ENCODE measurements at places on chromosomes 5 and 9.

DNA sequence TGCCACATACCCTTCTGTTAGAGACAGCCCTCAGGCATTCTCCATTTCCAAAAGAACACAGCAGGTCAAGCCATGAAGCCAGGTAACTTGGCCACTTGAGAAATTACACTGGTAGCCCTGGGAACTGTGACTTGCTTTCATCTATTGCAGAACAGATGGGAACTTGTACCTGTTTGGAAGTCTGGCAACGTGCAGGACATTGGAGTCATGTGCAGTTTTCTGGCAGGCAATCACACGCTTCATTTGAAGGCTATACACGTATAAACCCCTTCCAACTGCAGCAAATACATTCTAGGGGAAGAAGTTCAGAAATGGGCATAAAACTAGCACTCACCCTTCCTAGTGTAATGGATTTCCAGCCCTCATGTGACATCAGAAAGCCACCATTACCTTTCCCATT is 54.0 kb downstream of the WDR41 start:
- DNase-seq: no peak

DNA sequence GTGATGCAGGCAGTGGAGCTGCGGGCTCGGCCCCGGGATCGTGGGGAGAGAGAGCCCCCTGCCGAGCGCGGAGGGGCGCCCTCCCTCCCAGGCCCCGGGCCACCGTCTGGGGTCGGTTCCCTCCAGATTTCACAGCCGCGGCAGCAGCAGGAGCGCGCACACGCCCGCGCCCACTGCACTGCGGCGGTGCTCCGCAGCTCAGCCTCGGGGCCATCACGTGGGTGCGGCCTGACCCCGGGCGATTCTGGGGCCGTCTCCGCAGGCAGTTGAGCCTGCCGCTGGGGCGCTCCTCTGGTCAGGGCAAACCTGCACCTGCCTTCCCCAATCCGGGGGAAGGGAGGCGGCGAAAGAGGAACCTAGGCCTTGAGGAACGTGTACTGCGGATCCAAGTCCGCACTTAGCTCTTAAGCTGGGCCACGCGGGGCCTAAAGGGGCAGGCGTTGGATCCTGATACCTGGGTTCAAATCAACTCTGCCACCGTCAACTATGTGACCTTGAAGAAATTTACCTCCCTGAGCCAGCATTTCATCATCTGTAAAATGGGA is 9.4 kb upstream of the DELE1 start:
- no peak for DNase-seq

DNA sequence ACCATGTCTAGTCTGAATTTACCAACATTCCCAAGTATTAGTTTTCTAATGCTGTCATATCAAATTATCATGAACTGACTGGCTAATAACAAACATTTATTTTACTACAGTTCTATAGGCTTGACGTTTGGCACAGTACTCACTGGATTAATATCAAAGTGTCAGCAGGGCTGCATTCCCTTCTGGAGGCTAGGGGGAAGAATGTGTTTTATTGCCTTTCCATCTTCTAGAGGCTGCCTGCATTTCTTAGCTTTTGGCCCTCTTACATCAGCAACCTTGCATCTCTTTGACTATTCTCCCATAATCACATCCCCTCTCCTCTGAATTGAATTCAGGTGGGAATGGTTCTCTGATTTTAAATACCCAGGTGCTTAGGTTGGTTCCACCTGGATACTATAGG is 84.7 kb downstream of the EDIL3 start:
- no peak for DNase-seq

DNA sequence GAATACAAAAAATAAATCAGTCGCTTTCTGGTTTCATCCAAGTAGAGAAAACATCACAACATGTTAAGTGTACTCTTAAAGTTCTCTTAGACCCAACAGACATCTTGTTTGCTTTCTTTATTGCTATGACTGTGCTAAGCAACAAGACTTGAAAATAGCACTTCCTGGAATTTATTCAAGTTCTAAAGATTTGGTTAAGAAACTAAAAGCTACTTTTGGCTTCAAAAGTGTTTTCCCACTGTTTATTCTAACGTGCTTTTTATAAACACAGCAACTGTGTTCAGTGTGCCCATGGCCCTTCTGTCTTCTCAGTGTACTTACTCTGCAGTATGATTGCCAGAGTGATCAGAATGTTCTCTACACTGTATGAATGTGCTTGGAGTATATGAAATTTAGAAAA is 109.8 kb downstream of the GIN1 start:
- DNase-seq: no peak

DNA sequence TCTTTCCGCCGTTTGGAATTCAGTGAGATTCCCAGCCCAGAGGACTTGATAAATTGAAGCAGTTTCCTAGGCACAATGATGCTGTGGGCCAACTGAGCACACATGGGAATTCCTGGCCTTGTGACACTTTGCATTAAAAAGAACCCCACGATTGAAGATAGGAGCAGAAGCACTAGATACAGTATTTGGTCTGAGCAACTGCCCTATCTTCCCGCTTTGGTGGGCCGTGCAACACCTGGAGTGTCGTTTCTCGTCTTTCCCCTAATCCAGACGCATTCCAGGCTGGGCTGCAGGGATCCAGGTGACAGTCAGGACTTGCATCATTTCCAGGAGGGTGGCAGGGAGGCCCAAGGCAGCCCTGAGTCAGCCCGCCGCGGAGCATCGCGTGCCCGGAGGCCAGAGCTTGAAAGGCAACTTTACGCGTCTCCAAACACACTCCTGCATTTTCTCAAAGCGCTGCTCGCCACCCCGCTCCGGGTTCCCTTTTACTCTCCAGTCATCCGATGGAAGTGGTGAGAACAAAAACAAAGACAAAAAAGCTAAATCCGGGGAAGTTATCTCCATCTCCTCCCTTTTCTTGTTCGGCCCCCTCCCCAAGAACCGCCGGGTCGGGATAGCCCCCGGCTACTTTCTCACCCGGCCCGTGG is 753 bp upstream of the STC2 start:
- DNase-seq: peak; percentile 64

DNA sequence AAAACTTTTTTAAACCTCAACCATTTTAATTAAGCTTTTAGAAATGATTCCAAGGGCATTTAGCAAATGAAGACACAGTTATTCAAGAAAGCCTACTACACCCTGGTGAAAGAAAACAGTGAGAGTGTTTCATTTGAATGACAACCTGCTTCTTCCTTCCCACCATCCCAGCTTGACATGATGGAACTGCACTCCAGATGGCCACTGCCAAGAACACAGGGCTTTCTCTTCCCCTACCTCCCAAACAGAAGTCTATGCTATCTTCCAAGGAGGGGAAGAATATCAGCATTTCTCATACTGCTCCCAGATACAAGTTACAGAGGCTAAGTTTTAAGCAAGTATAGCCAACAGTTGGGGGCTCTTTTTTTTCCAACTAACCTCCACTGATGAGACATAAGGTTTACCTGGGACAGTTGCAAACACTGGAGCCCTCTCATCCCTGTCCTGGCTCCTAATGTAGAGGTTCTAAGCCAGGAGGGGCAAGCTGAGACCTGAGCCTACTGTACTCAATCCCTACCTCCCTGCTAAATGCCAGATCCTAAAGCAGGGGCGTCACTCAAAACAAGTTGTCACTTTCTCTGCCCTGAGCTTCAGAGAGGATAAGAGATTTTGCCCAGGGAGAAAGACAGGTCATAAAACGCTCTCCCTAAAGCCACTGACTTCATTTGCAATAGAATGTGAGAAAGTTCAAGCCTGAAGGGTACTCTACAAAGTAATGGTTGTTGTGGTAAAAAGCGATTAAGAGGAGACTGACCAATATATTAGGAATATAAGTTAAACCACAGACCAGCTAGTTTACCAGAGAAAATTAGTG is 88.5 kb upstream of the SLC27A6 start:
- no peak for DNase-seq

- DNase-seq: peak; percentile 39
These were observed 3.6 kb downstream of the FBXO38 start for GRCh38 chr5:148387325-148387724.

DNA sequence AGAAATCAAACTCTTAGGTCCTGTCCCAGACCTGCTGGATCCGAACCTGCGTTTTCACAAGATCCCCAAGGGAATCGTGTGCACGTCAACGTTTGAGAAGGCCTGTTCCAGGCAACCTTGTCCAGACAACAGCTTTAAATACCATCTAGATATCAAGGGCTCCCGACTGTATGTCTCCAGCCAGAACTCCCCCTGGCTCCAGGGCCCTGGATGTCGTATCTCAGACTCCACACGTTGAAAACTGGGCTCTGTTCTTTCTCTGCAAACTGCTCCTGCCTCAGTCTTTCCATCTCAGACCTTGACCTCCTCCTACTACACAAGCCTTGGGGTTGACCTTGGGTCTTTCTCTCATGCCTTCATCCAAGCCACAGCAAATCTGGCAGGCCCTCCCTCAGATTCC is 5.8 kb upstream of the ENG start:
- no peak for DNase-seq

DNA sequence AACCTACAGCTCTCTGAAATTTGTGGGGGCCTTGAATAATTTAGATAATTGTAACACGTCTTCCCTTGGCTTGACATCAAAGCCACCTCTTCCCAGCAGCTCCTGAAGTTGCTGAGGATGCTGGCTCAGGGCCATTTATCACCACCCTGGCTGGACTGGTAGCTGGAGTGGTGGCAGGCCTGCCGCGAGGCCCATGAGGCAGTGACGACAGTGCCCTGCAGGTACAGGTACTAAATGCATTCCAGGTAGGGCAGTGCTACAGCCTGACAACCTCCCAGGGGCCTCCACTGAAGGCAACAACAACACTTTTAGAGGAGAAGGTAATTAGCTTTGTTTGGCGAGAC is 270.2 kb upstream of the KLF4 start:
- DNase-seq: no peak

DNA sequence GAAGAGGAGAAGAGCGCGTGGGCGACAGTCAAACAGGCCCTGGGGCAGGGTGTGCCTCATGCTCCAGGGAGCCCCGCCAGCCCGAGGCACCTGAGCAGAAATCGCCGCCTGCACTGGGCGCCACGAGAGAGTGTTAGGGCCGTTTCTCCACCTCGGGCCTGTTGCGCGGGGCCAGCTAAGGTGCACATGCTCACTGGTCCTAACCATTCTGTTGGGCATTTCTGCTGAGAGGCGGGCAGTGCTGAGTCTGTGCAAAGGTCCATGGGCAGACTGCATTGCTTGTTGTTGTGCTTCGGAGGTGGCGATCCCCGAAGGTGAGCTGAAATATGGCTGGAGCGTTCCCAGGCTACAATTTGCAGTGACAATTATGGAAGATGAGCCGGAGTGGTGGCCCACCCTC is 367.8 kb upstream of the SPATA31A5 start:
- no peak for DNase-seq

GRCh38 chr5:175520321-175520720 is 42.0 kb downstream of the SFXN1 start:
- no peak for DNase-seq

DNA sequence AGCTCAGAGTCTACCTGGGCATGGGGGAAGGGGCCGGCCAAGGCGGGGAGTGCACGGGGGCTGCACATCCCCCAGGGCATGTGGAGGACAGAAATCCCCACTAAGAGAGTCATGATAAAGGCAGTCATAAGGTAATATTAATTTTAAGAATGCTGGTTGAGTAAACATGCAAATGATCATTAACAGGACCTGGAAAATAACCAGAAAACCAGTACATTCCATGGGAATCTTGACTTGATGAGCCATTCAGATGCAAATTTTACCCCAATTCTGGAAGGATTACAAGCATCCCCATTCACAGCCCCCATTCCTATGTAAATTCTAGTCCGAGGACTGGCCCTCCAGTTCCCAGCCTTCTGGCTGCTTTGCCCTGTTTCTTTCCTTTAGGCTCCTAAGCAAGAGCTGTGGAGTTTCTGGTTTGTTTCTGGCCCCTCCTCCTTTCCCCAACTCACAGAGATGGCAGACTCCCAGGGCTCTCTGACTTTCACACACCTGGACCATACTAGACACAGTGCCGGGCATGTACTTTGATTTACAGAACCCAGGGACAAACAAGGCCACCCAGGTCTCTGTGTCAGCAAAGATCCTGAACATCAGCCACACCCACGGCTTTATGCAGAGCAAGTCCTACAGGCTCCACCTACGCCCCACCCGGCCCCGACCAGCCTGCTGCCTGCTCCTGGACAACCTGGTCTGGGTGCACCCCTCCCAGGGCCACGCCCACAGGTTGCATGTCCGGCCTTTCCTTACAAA is 62.7 kb downstream of the SEMA4D start:
- no peak for DNase-seq

DNA sequence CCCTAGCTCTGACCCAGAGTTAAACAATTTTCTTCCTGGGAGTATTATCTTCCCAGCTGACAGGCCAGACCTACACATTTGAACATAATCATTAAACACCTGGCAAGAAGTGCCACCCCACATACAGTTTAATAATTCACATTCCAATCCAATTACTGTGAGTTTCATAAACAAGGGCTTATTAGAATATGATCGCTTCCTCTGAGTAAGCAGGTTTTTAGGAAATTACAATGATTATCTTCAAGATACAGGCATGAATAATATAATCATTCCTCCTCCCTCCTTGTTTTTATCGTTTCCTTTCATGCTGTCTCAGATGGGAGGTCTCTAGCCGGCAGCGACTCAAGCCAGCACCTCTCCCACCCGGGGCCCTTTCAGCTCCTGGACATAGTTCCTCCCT is 15.8 kb upstream of the KIF4B start:
- DNase-seq: no peak

GRCh38 chr5:1834721-1835429 is 33.7 kb downstream of the NDUFS6 start:
- DNase-seq: no peak

GRCh38 chr5:57185313-57185712 is 11.5 kb downstream of the GPBP1 start:
- DNase-seq: no peak

DNA sequence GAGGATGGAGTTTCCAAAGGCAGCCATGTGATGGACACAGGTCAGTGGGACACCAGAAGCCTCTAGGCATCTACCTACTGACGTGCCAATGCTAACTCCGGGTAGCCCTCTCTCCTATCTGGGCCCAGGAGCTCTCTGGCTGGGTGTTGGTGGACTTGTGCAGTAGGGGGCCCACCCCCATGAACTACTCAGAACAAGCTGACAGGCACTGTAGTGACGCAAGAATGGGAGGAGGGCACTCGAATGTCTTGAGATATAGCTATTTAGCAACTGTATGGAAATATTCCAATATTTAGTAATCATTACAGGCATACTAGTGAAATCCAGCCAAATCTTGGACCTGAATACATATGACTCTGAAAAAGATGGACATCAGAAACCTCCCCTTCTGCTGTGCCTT is 5.7 kb upstream of the DOCK2 start:
- peak; percentile 50 for DNase-seq

DNA sequence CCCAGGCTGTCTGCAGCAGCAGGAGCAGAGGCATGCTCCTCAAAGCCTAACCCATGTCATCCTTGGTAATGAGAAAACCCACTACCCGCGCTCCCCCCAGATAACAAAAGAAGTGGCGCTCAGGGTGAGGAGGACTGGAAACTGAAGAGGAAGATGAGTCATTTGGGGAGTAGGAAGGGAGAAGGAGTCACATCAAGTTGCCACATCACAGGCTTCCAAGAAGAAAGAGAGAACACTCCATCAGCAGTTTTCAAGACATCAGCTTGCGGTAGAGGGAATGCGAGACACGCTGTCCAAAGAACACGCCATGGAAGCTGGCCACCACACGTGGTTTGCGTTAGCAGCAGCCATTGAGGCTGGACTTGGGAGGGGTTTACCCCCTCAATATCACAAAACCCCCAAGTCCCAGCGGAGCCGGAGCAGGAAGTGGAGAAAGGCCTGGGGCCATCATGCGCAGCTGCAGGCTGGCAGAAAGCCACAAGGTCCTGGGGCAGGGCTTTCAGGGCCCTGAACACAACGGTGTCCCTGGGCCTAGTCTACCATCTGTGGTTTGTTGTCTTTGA is 41.5 kb downstream of the SH3PXD2B start:
- DNase-seq: peak; percentile 96
